CD4-positive, alpha-beta T cell (primary cell): ENCODE measurements at places on chromosomes 1 and 21.
A peak's percentile ranks its signal among the peaks of the same experiment; 100 is the strongest.

DNA sequence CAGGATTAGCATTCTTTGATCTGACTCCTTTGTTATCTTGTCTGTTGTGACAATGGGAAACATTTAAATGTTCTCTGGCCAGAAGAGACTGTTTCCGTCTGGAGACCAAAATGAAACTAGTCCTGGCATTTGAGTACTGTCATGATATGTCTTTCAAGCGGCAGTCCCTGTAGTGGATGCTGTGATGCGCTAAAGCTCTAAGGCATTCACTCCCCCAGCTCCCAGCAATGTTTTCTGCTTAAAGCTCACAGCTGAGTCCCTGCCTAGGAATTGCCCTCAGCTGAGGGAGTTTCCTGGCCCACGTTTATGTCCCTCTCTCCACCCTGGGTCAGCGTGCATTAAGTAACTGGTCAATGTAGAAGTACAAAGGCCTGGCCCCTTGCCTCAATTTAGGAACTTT lies 109.4 kb downstream of the UCHL5 start:
- DNase-seq, result no peak

DNA sequence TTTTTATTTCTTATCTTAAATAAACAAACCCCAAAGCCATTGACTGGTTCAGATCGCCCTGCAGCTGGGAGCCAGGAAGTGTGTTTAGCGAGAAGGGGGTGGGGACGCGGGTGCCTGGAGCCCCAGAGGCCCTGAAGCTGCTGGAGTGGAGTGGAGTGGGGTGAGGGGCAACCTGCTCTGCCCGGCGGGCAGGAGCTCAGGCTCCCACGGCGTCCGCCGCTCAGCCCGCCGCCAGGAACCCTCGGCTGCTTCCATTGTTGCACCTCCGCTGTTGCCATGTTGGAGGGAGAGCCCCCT lies 673 bp downstream of the PIK3C2B start:
- DNase-seq, result peak; percentile 42

DNA sequence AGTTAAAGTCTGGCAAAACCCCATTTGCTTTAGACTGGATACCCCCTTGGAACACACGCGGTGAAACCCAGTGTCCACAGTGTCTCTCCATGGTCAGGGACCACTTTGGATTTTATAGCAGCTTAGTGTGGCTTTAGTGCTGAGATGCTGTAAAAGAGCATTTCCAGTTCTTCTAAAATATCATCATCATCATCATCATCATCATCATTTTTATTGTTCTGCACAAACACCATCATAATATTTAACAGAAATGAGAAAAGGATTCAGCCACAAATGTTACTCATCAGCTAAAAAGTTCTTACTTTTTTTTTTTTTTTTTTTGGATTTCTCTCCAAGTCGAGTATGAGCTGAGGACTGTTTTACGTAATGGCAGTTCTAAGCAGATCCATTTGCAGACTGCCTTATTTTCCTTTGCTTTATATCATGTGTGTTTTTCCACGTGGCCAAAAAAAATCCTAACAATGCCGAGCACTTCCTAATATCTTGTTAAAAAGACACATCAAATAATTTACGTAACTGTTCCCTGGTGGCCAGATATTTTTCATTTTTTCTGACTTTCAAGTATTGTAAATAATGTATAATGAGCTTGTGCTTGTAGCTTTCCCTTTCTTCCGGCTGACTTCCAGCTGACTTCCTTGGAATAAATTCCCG lies 62.8 kb downstream of the EVA1C start:
- no peak for DNase-seq

GRCh38 chr1:180889325-180889724 lies 23.4 kb upstream of the KIAA1614 start:
- no peak for DNase-seq

- no peak for DNase-seq
Observed at GRCh38 chr1:235090406-235091069, 38.1 kb downstream of the TOMM20 start.

- DNase-seq, result no peak
Observed at GRCh38 chr1:150511551-150511950, 3.6 kb downstream of the ECM1 start.

GRCh38 chr1:154953611-154954038 lies 2.3 kb downstream of the PBXIP1 start:
- no peak for DNase-seq

DNA sequence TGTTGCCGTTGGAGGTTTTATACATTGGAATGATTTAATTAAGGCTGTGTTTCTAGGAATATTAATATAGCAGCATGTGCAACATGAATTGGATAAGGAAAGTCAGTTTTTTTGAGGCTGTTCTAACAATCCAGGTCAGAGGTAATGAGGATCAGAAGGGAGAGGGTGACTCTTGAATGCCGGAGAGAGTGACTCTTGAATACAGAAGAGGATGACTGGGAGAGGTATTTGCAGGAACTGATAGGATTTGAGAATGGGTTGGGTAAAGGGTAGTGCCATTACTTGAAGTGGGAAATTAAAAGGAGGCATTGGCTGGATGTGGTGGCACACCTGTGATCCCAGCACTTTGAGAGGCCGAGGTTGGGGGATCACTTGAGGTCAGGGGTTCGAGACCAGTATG lies 55.6 kb upstream of the MACF1 start:
- DNase-seq, result no peak

GRCh38 chr1:158506369-158506987 lies 34.5 kb downstream of the OR10R2 start:
- peak; percentile 8 for DNase-seq
